Effector memory CD4-positive, alpha-beta T cell (primary cell): ENCODE measurements at places on chromosomes 6 and 20.

- no peak for DNase-seq
These were observed 42.7 kb upstream of the AGPAT4 start for GRCh38 chr6:161316531-161316930.

- DNase-seq = peak; percentile 65
These were observed 2.2 kb upstream of the APMAP start for GRCh38 chr20:24994470-24995368.

- DNase-seq = no peak
These were observed 482.9 kb upstream of the SOX4 start for GRCh38 chr6:21110684-21111083.

DNA sequence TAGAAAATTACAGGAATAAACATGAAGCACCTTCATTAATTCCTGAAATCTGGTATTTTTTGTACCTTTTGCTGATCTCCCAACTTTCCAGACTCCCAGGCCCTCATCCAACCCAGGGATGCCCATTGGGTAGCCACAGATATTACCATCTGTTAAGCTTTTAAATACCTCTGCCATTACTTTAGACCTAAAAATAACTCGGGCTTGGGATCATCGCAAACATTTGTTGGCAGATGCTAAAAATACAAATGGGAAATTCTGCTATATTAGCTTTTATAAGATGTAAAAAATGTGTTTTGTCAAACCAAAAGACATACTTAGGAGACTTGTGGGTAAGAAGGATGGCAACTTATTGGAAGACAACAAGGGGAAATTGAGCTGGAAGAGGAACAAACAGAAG is 376.1 kb downstream of the CENPW start:
- no peak for DNase-seq

- no peak for DNase-seq
These were observed 13.3 kb upstream of the RIPOR2 start for GRCh38 chr6:24949020-24949569.

DNA sequence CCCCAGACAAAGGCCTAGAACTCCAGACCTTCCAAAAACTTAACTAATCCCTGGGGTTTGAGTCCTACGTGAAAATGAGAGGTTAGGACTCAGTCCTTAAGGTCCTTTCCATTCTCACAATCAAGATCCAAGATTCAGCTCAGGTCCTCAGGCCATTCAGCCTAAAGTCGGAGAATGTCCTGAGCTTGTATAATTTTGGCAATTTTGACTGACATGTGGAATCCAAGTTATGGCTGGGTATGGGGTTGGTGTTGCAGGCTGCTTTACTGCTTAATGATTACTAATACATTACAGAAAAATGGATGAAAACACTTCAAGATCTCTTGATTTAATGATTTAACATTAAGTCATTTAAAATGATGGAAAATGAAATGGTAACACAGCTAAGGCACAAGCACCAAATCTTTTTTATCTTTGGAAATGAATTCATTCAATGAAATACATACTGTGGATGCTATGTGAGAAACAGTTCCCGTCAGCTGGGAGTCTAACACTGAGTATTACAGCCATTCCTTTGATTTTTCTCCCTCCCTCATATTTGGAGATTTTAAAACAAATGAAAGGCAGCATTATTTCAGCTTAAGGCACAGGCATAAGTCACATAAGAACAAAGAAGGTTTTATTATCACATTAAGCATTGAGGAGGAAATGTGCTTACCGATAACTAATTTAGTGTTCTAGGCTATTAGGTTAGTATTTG is 1.3 kb downstream of the ARHGAP18 start:
- no peak for DNase-seq

GRCh38 chr6:163136681-163137397 is 277.7 kb upstream of the QKI start:
- no peak for DNase-seq

DNA sequence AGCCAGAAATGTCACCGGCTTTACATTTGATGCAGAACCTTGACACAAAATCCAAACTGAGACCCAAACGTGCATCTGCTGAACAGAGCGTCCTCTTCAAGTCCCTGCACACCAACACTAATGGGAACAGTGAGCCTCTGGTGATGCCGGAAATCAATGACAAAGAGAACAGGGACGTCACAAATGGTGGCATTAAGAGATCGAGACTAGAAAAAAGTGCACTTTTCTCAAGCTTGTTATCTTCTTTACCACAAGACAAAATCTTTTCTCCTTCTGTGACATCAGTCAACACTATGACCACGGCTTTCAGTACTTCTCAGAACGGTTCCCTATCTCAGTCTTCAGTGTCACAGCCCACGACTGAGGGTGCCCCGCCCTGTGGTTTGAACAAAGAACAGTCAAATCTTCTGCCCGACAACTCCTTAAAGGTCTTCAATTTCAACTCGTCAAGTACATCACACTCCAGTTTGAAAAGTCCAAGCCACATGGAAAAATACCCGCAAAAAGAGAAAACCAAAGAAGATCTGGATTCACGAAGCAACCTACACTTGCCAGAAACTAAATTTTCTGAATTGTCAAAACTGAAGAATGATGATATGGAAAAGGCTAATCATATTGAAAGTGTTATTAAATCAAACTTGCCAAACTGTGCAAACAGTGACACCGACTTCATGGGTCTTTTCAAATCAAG is 108.4 kb downstream of the RTN4IP1 start:
- peak; percentile 77 for DNase-seq

- DNase-seq = no peak
These were observed 30.0 kb upstream of the CHMP4B start for GRCh38 chr20:33781133-33781532.

GRCh38 chr6:37524025-37524969 is 24.6 kb upstream of the CCDC167 start:
- no peak for DNase-seq
